Vagina (tissue), 2 donors: ENCODE measurements at places on chromosomes 4 and X. TPM values are rescaled to one million over a fixed set of nuclear protein-coding genes. Genes with fewer than 3 reads are reported as not detected.

GRCh38 chr4:159395693-159396092, 292.8 kb downstream of the RAPGEF2 start:
- H3K4me3 ChIP-seq = no peak overlapping the region
- no peaks in the 10 kb centered on the region for H3K27me3 ChIP-seq
- H3K4me1 ChIP-seq = peaks cover 3% of the 10 kb centered on the region
- H3K36me3 ChIP-seq = no peaks in the 10 kb centered on the region

- no peaks in the 10 kb centered on the region for H3K27me3 ChIP-seq
- no peak overlapping the region for H3K27ac ChIP-seq
- H3K4me1 ChIP-seq = no peaks in the 10 kb centered on the region
- no peak overlapping the region for H3K4me3 ChIP-seq
- no peak for DNase-seq
Observed at GRCh38 chr4:48005781-48006180, 10.7 kb downstream of the CNGA1 start.

DNA sequence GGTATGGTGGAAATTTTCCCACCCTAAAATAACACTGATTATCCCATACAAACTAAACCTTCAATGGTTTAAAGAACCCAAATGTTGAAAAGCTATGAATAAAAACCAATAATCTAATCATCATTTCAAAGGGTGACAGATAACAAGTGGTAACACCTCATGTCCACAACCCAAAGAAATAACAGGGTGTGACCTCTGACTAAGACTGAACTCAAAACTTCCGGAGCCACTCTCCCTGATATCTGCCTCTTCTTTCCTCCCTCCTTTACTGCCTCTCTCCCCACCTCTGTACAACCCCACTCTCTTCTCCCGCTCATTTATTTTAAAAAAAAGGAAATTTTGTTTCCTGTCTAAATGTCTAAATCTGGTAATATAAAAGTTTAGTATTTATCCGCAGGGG, 11.5 kb downstream of the FBXW7 start:
- no peak overlapping the region for H3K4me3 ChIP-seq
- no peaks in the 10 kb centered on the region for H3K36me3 ChIP-seq
- H3K27ac ChIP-seq = no peak overlapping the region
- no peaks in the 10 kb centered on the region for H3K4me1 ChIP-seq

DNA sequence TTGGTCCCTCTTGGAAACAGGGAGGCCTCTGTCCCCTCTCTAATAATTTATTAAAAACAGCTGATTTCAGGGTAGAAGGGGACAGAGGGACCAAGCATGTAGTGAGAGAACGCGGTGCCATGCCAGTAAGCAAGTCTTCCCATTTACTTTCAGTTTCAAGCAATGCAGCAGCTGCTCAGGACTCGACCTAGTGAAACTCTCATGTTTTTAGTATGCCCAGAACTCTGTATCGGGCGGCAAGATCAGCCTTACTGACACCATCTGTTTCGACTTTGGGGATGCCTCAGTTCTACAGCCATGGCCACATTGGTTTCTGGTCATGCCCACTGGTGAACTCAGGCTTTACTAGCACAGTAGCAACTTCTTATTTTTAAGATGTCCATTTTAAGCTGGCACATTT, 40.6 kb downstream of the ZNF81 start:
- H3K4me1 ChIP-seq = no peaks in the 10 kb centered on the region
- H3K4me3 ChIP-seq = no peak overlapping the region
- no peak for DNase-seq
- H3K36me3 ChIP-seq = no peaks in the 10 kb centered on the region
- no peaks in the 10 kb centered on the region for H3K27me3 ChIP-seq
- H3K27ac ChIP-seq = no peak overlapping the region

DNA sequence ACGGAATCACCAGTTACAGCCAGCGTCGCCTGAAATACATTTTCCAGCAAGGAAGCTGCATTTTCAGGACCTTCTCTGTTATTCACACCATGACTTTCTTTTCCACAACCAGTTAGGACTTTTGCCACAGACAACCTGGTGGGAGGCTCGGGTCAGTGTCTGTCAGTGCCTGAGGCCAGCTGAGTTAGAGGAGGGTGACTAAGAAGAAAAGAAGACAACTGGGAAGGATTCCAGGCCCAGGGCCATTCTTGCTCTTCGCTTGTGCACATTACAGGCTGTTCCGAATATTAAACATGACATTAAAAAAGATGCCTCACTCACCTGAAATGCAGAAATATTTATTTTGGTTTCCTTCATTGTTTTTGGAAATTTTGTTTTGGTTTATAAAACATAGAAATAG, 21.4 kb upstream of the CENPU start:
- H3K27ac ChIP-seq = peak overlapping the region; percentile 55
- DNase-seq = no peak
- no peaks in the 10 kb centered on the region for H3K27me3 ChIP-seq
- peaks cover 15% of the 10 kb centered on the region for H3K4me1 ChIP-seq

The ZNF518B gene
- 38.3 TPM for total RNA-seq

GRCh38 chr4:110518889-110519490, 43.0 kb downstream of the ENPEP start:
- no peak overlapping the region for H3K27ac ChIP-seq
- H3K4me3 ChIP-seq = no peak overlapping the region

GRCh38 chrX:104469771-104470170, 96.2 kb upstream of the IL1RAPL2 start:
- H3K4me1 ChIP-seq = no peaks in the 10 kb centered on the region
- H3K4me3 ChIP-seq = no peak overlapping the region
- DNase-seq = no peak
- no peak overlapping the region for H3K27ac ChIP-seq

The CENPVL2 gene
- not detected for total RNA-seq

GRCh38 chr4:11072999-11073398, 355.7 kb downstream of the HS3ST1 start:
- H3K27me3 ChIP-seq = no peaks in the 10 kb centered on the region
- H3K36me3 ChIP-seq = no peaks in the 10 kb centered on the region
- DNase-seq = no peak
- no peak overlapping the region for H3K27ac ChIP-seq

GRCh38 chr4:116724249-116724648, 361.1 kb downstream of the TRAM1L1 start:
- H3K4me3 ChIP-seq = no peak overlapping the region
- H3K4me1 ChIP-seq = no peaks in the 10 kb centered on the region
- no peaks in the 10 kb centered on the region for H3K27me3 ChIP-seq
- H3K36me3 ChIP-seq = no peaks in the 10 kb centered on the region
- DNase-seq = no peak

The CD38 gene
- 1.2 TPM for total RNA-seq

DNA sequence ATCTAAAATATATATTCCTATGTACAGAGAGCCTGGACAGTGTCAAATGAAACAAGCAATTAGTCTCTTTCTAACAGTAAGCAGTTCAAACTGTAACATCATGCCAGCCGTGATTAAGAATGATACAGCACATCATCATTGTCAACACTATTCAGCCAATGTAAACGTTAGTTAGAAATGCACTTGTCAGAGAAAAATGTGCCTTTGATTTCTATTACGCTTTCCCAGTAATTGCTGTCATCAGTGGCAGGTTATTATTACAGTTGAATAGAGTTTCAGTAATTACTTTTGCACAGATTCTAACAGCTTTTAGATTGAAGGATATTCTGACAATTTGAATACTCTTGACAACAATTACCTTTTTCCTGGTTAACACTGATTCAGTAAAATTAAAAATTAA, 1007.1 kb downstream of the SH3BGRL start:
- H3K36me3 ChIP-seq = no peaks in the 10 kb centered on the region
- H3K27ac ChIP-seq = no peak overlapping the region
- no peaks in the 10 kb centered on the region for H3K4me1 ChIP-seq

- DNase-seq = no peak
- H3K36me3 ChIP-seq = no peaks in the 10 kb centered on the region
- no peak overlapping the region for H3K4me3 ChIP-seq
- no peaks in the 10 kb centered on the region for H3K27me3 ChIP-seq
- no peaks in the 10 kb centered on the region for H3K4me1 ChIP-seq
- H3K27ac ChIP-seq = no peak overlapping the region
Observed at GRCh38 chrX:134774190-134775048, 116.1 kb upstream of the PLAC1 start.

The FGFR3 gene
- total RNA-seq = 96.5 TPM

GRCh38 chr4:68288393-68288740, 42.9 kb upstream of the TMPRSS11B start:
- H3K4me3 ChIP-seq = no peak overlapping the region
- no peaks in the 10 kb centered on the region for H3K27me3 ChIP-seq
- H3K27ac ChIP-seq = no peak overlapping the region
- no peaks in the 10 kb centered on the region for H3K36me3 ChIP-seq

The NHS gene
- 8.3 TPM for total RNA-seq

DNA sequence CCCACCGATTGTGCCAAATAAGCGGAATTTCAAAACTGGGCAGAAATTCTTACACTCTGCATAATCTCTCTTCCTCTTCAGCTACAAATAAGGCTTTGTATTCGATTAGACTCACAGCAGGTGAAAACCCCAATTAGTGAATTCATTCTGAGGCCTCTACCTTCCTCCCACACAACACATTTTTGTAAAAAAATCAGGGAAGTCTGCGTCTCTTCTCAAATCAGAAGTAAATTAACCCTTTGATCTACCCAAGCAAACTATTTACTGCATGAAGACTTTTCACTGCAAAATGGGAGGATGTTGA, 200.6 kb upstream of the FTHL17 start:
- no peaks in the 10 kb centered on the region for H3K27me3 ChIP-seq
- no peaks in the 10 kb centered on the region for H3K4me1 ChIP-seq
- H3K27ac ChIP-seq = no peak overlapping the region
- H3K4me3 ChIP-seq = no peak overlapping the region

GRCh38 chr4:4779486-4779885, 80.0 kb upstream of the MSX1 start:
- peaks cover 12% of the 10 kb centered on the region for H3K4me1 ChIP-seq
- H3K27ac ChIP-seq = no peak overlapping the region
- H3K4me3 ChIP-seq = no peak overlapping the region
- no peaks in the 10 kb centered on the region for H3K27me3 ChIP-seq
- H3K36me3 ChIP-seq = no peaks in the 10 kb centered on the region
